Hippocampal formation (tissue), 2 donors: ENCODE measurements at places on chromosomes 12 and 14.

GRCh38 chr12:22530-23201, 43.9 kb upstream of the IQSEC3 start:
- no peak for DNase-seq

DNA sequence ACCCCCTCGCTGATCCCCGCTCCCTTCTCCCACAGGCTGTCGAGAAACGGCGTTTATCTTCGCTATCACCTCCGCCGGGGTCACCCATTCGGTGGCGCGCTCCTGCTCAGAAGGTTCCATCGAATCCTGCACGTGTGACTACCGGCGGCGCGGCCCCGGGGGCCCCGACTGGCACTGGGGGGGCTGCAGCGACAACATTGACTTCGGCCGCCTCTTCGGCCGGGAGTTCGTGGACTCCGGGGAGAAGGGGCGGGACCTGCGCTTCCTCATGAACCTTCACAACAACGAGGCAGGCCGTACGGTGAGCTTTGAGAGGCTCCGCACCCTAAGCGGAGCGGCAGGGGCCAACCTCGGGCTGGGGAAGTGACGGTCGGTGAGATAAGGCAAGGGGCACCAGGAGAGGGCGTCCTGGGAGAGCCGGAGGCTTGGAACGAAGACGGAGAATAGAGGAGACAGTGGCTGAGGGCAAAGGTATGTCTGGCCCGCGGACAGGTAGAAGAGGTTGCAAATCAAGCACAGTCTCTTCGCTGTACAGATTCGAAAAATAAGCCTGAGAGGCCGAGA, 2.3 kb downstream of the WNT1 start:
- no peak for DNase-seq

- peak; percentile 22 for DNase-seq
These were observed 56.1 kb downstream of the TECPR2 start for GRCh38 chr14:102418853-102419240.

GRCh38 chr12:48883305-48884161, 17.9 kb upstream of the RND1 start:
- no peak for DNase-seq

GRCh38 chr12:131011165-131012079, 57.7 kb downstream of the ADGRD1 start:
- no peak for DNase-seq
